ENCODE measurements at places on chromosomes 1 and 21.

GRCh38 chr1:175826705-175827104, 83.3 kb upstream of the TNR start:
- no peak for DNase-seq

GRCh38 chr1:14149431-14149830, 449.1 kb upstream of the KAZN start:
- DNase-seq = no peak

- no peak for DNase-seq
Measured at GRCh38 chr1:24902471-24902891, 27.6 kb downstream of the RUNX3 start.

DNA sequence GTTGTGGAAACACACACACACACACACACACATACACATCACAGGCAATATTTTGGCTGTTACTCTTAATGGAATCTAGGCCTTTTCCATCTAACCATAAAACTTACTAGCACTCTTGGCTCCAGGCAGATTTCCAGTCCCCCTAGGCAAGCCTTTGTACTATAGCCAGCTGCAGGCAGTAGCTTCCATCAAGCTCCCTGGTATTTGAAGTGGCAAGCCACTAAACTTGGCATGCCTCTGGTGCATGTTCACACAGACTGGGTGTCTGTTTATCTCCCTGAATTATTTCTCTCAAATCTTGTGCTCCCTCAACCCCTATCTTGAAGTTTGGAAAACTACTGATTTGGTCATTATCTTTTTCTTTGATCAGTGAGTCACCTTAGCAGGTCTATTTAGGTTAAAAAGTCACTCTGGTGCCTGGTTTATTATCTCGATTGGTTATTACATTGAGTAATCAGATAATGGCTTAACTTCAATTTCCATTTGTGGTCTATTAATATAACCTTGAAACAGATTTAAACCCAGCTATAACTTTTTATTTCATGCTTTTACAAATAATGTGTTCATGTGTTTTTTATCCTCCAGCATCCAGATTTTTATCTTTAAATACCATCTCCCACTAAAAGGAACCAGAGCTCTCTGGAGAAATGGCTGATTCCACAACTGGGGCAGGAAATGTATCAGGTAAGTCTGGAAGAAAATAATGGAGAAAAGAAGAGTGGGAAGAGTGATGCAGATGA, 2.7 kb upstream of the RBM15 start:
- DNase-seq = no peak

- DNase-seq = no peak
Measured at GRCh38 chr1:33143176-33143575, 38.7 kb downstream of the TRIM62 start.

GRCh38 chr1:230868736-230869385, 540 bp upstream of the C1orf198 start:
- no peak for DNase-seq

GRCh38 chr1:194950584-194950983, 1657.7 kb downstream of the KCNT2 start:
- no peak for DNase-seq

- no peak for DNase-seq
Measured at GRCh38 chr1:117895482-117896114, 33.8 kb downstream of the GDAP2 start.

DNA sequence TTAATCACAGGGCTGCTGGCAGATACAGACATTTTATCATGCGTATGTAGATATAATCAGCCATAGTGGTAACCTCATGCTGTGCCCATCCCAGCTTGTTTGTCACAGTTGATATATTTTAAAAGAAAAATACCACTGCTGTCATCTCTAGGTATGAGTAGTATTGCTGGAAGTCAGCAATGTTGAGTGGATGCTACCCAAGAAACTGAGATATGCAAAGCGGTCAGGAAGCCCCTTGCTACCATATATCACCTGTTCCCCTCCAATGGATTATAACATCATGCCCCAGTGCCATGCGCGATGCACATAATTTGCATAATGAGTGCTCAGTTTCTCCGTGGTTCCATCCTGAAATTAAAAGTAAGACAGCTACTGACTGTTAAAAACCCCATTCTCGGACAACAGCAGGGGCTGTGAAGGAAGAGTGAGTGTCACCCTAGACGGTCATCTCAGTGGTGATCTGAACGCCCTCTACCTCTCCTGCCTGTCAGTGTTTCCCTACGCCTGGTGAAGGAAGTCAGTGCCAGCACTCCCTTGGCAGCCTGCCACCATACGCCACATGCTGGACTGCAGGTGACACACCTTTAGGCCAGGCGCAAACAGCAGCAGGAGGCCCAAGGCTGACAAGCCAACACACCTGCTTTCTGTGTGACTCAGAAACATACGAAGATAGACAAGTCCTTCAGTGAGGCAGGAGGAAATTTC, 2.7 kb downstream of the IL10RB start:
- peak; percentile 17 for DNase-seq

DNA sequence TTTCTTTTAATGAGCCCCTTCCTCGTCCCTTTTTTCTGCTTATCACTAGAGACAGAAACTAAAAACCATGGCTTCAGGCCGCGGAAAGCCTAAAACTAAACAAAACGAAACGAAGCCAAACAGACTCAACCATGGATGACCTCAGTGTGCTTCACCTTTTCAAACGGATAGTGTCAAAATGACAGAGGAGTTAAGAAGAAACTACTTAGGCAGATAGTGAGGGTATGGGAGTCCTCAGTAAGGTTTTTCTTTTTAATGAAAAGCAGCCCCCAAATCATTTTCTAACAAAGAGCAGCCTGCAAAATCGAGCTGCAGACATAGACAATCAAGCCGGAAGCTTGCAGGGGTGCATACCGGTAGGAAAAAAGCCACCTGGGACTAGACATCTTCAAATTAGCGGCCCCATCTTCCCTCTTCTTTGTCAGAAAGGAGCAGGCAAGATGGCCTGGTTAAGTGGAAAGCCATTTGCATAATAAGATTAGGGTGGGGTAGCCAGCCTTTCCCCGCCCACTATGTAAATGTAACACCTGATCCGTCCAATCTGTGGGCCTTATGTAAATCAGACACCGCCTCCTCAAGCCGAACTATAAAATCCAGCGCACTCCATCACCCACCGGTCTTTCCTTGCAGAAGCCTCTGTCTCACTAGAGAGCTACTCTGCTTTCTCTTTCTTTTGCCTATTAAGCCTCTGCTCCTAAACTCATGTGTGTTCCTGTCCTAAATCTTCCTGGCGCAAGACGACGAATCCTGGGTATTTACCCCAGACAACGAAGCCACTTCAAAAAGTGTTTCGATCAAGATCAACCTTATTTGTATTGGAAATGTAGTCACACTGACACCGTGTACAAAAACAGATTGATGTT, 6.2 kb upstream of the ERO1B start:
- DNase-seq = no peak

DNA sequence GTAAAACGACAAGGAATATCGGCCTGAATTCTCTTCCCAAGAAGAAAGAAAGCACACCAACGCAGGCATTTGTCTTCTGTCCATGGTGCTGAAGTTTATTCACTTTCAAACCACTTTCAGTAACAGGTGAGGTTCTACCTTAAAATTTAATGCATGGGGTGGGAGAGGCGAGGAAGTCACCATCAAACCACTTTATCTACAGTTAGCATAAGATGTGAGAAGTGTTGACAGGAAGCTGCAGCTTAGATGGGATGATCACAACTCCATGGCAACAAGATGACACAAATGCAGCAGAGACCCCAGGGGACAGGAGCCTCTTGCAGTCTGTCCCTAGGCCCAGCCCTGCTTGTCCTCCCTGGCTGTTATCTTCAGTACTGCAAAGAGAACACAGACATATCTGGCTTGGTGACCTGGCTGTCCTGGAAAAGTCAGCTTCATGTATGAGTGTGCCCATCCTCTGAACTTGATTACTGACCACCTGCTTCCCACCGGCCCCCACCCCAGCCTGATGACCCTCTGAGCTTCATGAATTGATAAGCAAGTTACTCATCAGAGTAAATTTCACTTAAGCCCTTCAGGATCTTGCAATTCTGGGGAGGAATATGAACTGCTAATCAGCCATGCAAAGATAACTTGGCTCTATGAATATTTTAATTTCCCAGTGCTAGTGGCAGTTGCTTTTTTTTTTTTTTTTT, 1.8 kb downstream of the NPPA start:
- no peak for DNase-seq

- DNase-seq = no peak
Measured at GRCh38 chr1:193355626-193356025, 169.2 kb upstream of the B3GALT2 start.

- peak; percentile 57 for DNase-seq
Measured at GRCh38 chr1:59296358-59297256, at the start of gene FGGY. Gene FGGY (plus strand): TSS chr1:59297094. CDS start chr1:59321550, 24,456 bp downstream.

DNA sequence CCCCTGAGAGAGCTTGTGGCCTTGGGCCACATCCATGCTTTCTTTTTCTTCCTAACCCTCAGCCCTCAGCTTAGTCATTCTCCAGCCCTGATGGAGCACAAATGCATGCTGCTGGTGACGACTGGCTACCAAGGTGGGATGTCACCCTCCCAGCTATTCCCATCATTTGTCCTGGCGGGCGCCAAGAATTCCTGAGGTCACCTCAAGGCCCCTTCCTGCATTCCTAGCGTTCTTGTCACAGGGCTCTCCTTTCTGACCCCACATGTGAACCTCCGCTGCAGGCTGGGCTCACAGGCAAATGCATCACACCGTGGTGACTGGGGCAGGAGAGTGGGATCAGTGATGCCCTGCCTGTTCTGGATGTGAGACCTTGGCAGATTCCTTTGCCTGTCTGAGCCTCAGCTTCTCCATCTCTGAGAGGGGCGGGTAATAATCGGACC, 53.4 kb upstream of the IFFO2 start:
- DNase-seq = no peak

DNA sequence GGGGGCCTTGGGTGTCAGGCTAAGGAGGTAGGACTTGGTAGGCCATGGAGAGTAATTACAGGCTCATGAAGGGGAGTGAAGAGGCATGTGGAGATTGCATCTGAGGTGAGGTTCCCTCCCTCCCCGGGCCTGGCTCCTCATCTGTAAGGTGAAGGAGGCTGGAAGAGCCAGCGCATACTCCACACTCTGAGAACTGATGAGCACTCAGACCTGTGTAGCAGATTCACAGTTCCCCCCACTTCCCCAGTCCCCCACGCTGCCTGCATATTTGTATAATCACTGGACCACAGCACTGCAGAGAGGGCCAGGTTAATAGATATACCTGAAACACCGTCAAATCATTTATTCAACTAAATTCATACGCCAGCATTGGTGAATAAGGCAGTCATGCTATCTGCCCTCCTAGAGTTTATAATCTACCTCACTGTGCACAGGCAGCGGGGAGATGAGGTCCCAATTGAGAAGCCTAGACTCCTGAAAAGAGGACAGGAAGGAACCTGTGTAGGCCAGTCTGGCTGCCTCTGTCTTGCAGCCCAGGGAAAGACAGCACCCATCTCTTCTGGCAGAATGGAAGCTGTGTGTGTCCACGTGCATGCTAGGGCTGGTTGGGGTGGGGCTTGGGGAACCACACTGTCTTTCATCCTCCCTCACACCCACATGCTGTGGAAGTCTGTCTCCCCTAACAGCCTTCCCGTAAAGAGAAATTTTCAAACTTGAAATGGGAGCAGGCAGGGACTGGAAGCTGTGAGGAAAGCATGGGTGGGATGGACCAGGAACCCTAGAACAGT, 110.6 kb upstream of the ATP1A1 start:
- DNase-seq = no peak

DNA sequence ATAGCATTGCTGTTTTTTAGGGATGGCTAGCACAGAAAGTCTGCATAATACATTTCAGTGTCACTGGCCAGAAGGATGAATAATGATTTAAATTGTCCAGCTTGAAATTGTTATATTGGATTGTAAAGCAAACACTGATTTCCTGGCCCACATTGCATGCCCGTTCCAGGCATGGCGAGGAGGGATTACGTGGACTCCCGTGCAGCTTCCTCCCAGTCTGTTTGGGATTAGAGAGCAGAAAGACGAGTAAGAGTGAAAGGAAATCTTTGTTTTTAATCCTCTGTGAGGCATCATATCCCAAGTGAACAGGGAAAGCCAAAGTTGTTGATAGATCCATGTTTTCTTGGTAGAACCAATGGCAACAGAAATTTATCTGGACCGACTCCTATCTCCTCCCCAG, 8.4 kb downstream of the TRIM58 start:
- no peak for DNase-seq

GRCh38 chr1:119288751-119289150, 79.8 kb upstream of the HAO2 start:
- no peak for DNase-seq

DNA sequence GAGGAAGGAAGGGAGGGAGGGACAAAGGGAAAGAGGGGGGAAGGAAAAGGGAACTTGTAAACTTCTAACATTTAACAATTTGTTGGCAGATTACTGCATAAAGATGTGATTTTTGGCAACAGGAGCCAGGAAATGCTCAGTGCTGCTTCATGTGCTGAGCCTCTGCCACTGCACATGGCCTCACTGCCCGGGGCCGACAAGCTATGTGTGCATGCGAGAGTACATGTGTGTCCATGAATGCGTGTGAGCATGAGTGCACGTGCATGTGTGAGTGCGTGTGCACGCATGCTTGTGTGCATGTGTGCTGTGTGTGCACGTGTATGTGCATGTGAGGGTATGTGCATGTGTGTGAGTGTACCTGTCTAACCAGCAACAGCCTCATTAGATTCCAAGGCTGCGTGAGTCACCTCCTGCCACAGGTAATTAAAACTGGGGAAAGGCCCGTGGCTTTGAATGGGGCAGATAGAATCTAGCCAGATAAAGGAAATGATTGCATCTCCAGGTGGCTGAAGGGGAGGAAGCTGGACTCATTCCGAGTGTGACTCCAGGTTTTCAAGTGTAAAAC, 41.4 kb upstream of the TSPEAR start:
- no peak for DNase-seq

GRCh38 chr1:202018468-202019234, 8.3 kb downstream of the ELF3 start:
- DNase-seq = no peak

DNA sequence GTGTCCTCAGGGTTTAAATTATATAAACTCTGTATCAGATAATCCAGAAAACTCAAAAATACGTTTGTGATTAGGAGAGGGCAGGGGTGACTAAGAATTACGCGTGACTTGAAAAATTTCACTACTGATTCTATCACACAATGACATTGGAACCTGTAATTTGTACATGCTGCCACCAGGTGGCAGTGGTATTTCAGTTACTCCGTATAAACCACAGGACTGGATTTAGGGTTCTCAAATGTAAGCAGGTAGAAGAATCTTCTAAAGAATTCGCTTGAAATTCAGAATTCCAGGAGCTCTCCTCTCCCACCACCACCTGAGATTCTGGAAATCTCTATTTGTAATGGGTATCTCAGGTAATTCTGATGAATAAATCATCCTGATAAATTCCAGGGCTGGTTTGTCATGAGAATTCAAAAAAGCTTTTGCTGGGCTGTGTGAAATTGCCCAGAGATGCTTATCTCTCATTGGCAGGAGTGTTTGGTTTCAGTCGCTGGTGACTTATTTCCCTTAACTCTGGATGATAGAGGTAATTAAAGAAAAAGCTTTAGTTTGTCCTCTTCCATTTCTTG, 1.7 kb upstream of the KRTAP7-1 start:
- DNase-seq = no peak

DNA sequence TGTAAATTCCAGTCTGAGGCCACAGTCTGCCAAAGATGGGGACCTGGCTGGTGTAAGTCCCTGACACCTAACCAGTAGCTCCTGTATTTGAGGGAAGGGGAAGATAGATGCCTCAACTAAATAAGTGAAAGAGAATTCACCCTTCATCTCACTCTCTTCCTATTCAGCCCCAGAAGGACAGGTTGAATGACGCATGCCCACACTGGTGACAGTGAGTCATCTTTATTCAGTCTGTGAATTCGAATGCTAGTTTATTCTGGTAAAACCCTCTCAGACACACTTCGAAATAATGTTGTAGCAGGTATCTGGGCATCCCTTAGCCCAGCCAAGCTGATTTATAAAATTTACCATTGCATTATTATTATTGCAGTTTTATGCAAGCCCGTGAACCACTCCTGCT, 617.0 kb upstream of the PRMT6 start:
- no peak for DNase-seq

- DNase-seq = no peak
Measured at GRCh38 chr1:115306146-115306545, 31.9 kb downstream of the NGF start.
